Ovary (tissue), 10 donors: ENCODE measurements at places on chromosomes 13 and 19.

- DNase-seq = no peak
Observed at GRCh38 chr19:16587833-16588823, 15.9 kb upstream of the SLC35E1 start.

DNA sequence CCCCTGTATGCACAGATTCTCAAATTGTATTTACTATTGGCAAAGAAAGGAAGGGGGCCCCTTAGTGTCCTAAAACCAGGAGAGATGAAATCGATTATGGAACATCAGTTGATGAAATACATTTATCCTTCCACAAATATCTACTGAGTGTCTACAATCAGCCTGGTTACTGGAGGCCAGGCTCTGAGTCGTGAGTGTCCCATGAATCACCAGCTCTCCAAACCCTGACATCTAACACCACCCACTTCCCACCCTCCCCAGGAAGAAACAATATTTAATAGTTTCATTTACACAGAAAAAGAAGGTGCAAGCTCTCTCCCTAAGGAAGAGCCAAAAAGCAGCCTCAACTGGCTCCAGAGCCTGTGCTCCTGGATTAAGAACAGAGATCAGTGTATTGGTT is 25.2 kb downstream of the KCTD15 start:
- no peak for DNase-seq

DNA sequence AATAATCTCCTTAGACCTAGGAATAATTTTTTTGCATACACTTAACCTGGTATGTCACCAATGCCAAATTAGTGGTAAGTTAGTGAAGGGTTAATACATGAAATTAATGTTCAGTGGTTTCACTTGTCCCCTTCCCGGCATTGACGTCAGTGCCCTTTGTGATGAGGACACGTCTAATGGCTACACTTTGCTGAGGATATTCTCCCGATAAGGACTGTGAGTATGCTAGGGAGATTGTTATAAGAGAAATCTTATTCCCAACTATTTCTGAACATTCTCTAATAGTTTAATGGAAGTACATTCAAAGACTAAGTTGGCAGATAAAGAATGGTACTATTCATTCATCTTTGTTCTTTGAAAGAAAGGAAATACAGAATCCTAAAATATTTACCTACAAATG is 102.4 kb downstream of the TNFRSF19 start:
- no peak for DNase-seq

- DNase-seq = no peak
Observed at GRCh38 chr19:8566855-8567254, 10.4 kb downstream of the MYO1F start.

DNA sequence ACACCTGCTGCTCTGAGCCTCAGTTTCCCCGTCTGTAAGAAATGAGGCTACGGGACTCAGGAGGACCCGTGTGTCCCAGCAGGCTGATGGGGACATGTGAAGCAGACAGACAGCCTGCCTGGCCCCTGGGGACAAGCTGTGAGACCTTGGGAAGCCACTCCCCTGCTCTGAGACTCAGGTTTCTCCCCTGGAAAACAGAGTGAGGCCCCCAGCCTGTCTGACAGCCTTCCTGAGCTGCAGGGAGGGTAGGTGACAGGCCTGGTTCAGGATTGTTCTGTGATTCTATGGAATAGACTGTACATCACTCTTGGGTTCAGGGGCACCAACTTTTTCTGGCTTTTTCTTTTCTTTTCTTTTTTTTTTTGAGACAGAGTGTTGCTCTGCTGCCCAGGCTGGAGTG is 2.9 kb upstream of the NTF4 start:
- DNase-seq = no peak
